ENCODE measurements at places on chromosomes 11 and 22.

DNA sequence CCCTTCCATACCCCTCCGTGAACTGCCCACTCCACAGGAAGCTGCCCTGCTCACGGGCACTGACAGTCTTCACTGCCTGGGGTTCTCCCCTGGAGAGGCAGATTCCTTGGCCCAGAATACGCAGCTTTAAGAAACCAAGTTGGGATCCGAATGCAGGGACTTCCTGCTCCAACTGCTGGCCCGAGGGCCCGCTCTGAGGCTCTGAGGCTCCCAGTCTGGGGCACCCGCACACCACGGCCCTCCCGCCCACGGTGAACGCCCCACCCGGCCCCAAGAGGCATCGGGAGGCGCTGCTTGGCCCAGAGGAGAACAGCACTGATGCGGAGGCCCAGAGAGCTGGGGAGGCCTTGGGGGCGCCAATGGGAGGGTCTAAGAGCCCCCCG lies 42.3 kb downstream of the IGF2 start:
- no peak for DNase-seq

DNA sequence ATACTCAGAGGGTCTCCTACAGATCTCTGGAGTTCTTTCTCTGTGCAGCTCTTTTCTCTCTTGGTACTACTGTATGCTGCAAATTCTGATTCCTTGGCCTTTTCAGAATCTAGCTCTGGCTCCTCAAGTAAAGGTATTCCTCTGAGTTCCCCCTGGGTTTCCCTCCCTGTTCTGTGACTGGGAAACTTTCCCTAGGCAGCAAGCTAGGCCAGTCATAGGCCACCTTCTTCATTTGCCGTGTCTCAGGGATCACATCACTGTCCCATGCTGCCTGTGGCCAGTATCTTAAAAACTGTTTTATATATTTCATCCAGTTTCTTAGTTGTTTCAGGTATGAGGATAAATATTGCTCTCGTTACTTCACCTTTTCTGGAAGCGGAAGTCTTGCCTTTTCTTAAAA lies 71.2 kb downstream of the FAM83F start:
- no peak for DNase-seq

- DNase-seq = no peak
Measured at GRCh38 chr11:120537996-120538395, 26.4 kb downstream of the GRIK4 start.

GRCh38 chr11:129946256-129946655 lies 50.9 kb upstream of the NFRKB start:
- no peak for DNase-seq

DNA sequence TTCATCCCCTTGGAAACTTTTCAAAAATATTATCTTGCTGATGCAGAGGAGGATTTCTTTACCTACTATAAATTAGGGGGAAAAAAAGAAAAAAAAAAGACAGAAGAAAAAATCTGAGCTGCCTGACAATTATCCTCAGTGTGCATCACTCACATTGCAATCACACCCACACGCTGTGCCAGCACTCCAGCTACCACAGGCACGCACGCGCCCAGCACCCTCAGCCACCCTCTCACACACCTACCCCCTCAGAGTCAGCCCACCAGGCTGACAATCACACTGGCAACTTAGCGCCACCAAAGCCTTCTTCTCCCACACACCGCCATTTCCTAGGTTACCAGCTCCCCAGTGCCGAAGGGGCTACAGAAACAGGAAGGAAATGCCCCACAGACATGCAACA lies 236.1 kb downstream of the KCNA4 start:
- no peak for DNase-seq

DNA sequence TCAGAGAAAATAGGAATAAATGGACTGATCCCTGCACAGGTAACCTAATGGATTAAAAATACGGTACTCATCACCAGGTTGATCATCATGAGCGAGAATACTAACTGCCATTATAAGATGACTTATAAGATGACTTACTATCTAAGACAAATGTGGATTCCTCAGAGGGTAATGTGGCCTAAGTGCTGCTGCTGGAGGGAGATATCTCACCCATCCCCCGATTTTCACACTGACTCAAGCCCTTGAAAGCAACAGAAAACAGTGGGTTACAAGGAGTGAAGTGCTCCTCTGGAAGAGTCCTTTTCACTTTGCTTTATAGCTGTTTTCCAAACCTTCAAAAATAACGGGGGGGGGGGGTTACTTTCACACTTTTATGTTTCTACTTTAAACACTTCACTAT lies 920 bp downstream of the TMEM218 start:
- DNase-seq = no peak

DNA sequence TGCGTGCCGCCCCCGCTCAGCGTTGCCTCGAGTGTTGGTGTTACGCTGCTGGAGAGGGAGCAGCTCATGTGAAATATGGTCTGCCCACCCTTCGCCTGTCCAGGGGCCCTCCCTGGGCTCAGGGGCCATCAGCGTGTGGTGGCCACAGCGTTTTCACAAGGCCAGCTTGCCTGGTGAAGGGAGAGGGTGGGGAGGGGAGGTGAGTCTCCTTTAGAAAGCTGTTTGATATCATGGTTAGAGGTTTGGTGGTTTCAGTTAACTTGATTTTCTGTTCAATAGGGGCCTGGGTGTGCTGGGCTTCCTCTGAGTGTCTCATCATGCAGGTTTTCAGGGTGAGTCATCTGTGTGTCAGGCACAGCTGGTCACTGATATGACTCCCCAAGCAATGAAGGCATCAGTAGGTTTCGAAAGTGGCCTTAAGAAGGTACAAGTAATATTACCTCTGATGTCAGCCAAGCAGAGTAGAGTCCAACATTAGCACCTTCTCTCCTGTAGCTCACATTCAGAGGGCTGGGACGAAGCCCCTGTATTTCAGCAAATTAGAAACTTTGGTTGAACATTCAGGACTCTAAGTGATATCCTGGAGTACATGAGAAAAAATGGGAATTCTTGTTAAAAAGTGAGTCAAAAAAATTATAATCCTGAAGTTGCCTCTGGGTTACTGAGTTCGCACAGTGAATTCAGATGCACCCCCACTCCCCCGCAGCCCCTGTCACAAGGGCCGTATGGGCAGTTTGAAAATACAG lies 172.5 kb downstream of the TBC1D22A start:
- peak; percentile 84 for DNase-seq
